ENCODE measurements at places on chromosomes 5 and 9. TPM values are rescaled to one million over a fixed set of nuclear protein-coding genes. Genes with fewer than 3 reads are reported as not detected.
A peak's percentile ranks its signal among the peaks of the same experiment; 100 is the strongest.

RIMOC1 gene
- 29.7 TPM for total RNA-seq

CRB2 gene
- total RNA-seq = 2.4 TPM

ARHGEF37 gene
- 11.9 TPM for total RNA-seq

SLC34A3 gene
- total RNA-seq = not detected

PCDHGB1 gene
- 0.15 TPM for total RNA-seq

DNA sequence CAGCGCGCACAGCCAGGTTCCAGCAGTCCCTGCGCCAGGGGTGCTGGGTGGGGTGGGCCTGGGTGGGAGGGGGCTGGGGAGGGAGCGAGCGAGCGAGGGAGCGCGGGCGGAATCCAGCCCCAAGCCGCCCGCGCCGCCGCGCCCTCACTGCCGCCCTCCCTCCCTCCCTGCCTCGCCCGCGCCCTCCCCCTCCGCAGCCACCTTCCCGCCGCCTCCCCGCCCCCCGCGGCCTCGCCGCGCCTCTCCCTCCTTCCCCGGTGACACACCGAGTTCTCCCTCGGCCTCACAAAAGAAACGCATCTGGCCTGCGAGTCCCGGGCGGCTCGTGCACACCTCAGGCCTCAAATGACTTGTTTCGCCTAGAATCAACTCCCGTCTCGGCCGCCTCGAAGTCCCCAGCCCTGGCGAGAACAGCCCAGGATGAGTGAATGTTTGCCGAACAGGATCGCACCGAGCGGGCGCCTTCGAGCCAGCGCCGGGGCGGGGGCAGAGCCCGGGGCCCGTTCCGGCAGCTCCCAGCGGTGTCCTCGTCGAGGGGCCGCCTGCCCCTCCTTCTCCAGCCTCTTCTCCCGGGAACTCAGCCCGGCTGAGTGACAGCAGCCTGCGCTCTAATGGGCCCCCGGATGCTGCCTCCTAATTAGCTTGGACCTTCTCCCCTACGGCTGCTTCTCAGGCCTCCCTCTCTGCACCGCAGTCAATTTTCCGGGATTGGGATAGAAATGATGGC, 371 bp upstream of the PITX1 start:
- DNase-seq = peak; percentile 72

- no peak for DNase-seq
Measured at GRCh38 chr9:3768286-3768685, 242.5 kb upstream of the RFX3 start.

DNA sequence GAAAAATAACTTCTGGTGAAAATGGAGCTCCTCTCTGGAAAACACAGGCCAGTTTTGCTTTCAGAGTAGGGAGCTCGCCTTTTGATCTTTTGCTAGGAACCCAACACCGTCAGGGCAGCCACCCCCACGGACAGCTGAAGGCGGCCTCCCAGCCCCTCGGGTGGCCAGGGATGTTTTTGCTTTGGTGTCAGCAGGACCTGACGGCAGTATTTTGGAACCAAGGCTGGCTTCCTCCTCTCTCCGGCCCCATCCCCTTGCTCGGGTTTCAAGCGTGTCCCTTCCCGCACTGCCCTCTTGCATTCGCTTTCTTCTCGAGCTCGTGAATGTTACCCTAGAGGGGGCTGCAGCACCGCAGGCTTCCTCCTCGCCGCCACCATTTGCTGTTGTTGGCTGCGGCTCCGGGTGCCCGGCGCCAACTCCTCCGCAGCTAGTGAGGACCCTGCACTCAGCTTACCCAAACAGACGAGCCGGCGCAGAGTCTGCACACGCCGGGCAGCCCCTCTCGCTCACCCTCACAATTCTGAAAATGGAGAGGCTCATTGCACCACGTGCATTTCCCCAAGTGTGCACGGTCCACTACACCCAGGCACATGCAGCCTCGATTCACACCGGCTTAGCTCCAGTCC, 35.5 kb upstream of the ADAMTSL1 start:
- peak; percentile 24 for DNase-seq

DNA sequence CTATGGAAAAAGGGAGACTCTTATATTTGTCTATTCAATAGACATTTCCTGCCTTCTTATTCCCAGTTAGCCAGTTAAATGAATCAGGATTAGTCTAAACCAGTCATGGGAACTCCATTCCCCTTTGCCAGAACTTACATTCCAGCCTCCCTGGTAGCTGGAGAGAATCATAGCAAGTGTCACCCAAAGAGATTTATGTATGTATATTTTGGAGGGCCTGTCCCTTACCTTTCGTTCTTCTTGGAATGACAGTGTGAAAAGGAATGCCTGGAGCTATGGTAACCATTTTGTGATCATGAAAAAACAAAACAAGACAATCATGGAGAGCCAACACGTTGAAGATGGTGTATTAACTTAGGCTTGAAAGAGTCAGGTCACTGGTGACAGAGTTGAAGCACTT, 627.7 kb downstream of the CCDC171 start:
- no peak for DNase-seq

DNA sequence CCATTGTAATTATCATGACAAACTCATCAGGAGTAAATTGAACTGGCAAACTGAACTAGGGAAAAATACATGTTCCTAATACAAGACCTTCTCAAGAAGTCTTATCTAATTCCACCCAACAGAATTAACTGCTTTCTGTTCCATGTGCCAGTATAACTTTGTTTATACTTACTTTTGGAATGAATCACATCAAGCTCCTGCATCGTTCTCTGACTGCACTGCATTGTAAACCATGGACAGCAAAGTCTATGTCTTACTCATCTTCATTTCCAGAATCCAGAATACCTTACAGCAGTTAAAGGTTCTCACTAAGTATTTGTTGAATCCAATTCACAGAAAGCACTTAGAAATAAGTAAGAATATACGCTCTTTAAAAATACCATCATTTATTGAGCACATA, 102.8 kb downstream of the PLK2 start:
- no peak for DNase-seq

GRCh38 chr5:74450095-74450494, 190.4 kb downstream of the ENC1 start:
- no peak for DNase-seq

GRCh38 chr5:144960296-144960695, 789.6 kb downstream of the KCTD16 start:
- no peak for DNase-seq

GRCh38 chr9:133906932-133907910, 84.9 kb downstream of the VAV2 start:
- DNase-seq = no peak

DNA sequence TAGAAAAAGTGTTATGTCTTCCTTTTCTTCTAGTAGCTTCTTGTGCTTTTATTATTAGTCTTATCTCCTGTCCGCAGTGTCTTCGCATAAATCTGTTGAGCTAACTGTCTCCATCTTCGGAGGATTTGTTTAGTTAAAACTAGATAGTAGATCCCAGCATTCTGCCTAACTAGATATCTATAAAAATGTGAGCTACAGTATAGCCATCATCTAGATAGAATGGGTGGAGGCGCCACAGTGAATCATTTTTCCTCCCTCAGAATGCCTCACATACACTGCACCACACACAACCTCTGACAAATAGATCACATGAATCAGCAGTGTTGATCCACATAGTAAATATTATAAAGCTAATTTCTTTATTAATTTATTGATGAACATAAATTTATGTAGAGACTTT, 220.3 kb upstream of the GAS1 start:
- DNase-seq = no peak
